ENCODE measurements at places on chromosomes 7 and 10.

GRCh38 chr10:114544045-114544659 is 113.9 kb downstream of the ABLIM1 start:
- DNase-seq = peak; percentile 76

DNA sequence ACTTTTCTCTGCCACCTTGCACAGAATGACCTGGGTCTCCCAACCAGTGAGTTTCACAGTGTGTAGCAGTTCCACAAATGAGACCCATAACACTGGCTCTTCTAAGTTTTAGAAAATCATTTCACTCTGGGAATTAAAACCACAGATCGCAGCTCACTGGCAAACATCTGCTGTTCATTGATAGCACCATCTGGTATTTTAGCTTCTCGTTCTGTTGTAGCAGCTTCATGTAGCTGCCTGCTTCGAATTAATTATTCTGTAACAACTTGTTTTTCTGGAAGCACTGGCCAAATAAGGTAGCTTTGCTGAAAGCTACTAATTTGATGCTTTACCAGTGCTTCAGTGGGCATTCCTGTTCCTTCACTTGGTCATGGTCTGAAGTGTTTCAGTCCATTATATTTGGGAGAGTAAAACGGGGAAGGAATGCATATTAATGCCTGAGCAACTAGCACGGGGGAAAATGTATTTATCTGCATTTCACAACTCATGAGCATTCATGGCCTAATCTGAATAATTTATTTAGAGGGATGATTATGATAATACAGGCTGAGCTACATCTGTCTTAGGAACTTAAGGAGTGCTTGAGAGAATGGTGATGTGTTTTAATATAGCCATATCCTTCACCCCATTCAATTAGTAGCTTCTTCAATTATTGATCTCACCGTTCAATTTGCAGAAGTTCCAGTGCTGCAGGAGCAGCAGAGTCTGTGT is 447.4 kb downstream of the XPNPEP1 start:
- DNase-seq = no peak

- no peak for DNase-seq
Measured at GRCh38 chr10:124251317-124252065, 158.1 kb upstream of the CHST15 start.

- DNase-seq = peak; percentile 78
Measured at GRCh38 chr7:46713868-46714596, 793.0 kb upstream of the IGFBP3 start.

GRCh38 chr7:23334482-23335056 is 35.4 kb downstream of the MALSU1 start:
- peak; percentile 12 for DNase-seq

- DNase-seq = no peak
Measured at GRCh38 chr10:123645016-123645415, 21.1 kb upstream of the GPR26 start.

- DNase-seq = no peak
Measured at GRCh38 chr7:122790591-122790990, 87.9 kb upstream of the RNF148 start.

DNA sequence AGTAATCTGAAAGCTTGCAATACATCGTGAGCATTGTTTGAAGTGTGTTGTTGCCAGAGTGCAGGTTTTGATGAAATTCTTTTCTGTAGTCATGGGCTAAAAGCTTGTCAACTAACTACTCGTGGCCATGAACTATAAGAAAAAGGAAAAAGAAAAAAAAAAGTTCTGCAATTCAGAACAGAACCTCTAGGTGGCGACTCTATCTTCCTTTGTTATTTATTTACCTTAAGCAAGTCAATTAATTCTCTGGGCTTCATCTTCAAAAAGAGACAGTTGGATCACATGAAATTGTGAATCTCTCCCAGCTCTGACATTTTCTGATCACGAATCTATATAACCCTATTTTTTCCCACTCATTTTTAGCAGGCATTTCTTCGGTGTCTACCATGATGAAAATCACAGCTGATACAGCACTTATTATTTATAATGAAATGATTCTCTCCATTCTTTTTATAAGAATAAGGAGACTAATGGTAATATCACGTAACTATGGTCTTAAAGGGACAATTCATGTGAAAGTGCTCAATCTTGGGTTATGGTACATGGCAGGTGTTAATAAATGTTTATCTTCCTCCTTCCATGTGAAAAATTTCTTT is 18.8 kb downstream of the TMEM196 start:
- DNase-seq = no peak

DNA sequence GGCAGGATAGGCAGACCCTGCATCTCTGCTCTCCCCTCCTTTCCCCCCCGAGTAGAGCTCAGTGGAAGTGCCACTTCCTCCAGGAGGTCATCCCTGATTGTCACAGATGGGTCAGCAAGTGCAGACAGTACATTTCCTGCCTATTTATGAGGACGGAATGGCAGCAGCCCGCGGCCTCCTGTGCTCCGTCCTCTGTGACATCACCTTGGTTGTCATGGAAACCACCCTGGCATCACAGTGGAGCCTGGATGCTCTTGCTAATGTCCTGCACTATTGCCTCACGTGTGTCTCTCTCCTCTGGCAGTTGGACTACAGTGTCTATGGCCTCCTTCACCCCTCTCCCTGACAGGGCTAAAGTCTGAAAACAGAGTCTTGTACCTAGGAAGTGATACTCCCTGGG is 148.6 kb downstream of the SH3PXD2A start:
- DNase-seq = no peak

DNA sequence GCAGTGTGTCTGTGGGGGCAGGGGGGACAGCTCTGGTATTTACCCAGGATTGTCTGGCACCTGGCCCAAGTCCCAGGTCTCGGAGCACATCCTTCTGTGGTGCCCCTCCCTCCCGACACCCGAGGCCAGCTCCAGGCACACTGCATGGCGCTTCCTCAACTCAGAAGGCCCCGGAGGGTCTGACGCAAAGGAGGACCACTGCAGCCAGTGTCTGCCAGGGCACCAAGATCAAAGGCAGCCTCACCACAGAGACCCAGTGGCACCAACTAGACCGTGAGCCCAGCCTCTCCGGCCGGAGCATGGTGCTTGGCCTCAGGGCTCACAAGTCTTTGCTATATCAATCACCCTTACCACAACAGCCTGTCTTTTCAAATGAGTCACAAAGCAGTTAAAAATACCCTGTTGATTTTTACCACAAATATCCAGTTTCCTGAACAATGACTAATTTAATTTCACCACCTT is 99.3 kb upstream of the DDC start:
- DNase-seq = no peak

GRCh38 chr7:30464231-30464671 is 14.3 kb downstream of the NOD1 start:
- DNase-seq = no peak

- DNase-seq = no peak
Measured at GRCh38 chr10:123507298-123507697, 158.9 kb upstream of the GPR26 start.

Data from left colon (tissue), 2 donors.